ENCODE measurements at places on chromosomes 4 and X.
A peak's percentile ranks its signal among the peaks of the same experiment; 100 is the strongest.

GRCh38 chrX:37420756-37421155, 71.6 kb downstream of the PRRG1 start:
- no peak for DNase-seq

- DNase-seq: no peak
Observed at GRCh38 chrX:1433646-1434357, 18.9 kb downstream of the ASMTL start.

- no peak for DNase-seq
Observed at GRCh38 chr4:70359115-70359661, 1.4 kb upstream of the SMR3A start.

- no peak for DNase-seq
Observed at GRCh38 chr4:85866508-85866907, 391.6 kb downstream of the ARHGAP24 start.

DNA sequence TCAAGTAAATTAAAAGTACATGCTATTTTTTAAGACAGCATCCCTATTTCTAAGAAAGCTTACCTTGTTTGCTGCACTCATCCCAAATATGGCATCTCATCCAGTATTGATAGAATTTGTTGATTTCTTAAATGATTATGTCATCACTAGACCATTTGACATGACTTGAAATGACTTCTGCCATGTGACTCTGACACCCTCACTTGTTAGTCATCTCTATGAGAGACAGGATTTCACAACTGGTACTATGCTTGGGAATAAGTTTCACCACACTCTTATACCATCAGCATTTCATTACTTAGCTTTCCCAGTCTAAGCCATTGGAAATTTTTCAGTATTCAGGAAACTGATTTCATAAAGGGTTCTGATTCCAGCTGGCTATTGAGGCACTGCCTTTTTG, 55.3 kb downstream of the TMPRSS11F start:
- no peak for DNase-seq

- peak; percentile 35 for DNase-seq
Observed at GRCh38 chr4:183244506-183244905, 75.6 kb downstream of the CLDN22 start.

DNA sequence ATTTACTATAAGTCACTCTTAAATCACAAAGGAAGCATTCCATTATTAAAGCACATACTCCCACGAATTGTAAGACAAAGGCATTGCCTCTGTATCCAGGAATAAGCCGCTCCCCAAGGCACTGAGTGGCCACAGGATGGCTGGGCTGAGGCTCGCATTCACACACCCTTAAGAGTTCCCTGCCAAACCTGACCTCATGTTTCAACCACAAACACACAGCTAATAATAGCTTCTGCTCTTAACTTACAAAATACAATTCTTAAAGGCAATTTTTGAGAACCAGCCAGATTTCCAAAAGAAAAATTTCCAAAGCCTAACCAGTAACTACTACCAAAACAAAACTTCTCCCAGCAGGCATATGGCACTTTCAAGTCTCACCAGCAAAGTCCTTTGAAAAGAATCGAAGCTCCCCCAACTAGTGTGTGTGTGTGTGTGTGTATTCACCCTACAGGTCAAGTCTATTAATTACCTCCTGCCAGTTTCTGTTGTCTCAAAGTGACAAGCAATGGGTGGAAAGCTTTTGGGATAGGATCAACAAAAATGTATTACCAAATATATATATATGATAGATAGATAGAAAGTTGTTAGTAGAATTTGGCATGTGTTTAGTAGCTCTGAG, 36.0 kb downstream of the ARHGAP6 start:
- DNase-seq: no peak

DNA sequence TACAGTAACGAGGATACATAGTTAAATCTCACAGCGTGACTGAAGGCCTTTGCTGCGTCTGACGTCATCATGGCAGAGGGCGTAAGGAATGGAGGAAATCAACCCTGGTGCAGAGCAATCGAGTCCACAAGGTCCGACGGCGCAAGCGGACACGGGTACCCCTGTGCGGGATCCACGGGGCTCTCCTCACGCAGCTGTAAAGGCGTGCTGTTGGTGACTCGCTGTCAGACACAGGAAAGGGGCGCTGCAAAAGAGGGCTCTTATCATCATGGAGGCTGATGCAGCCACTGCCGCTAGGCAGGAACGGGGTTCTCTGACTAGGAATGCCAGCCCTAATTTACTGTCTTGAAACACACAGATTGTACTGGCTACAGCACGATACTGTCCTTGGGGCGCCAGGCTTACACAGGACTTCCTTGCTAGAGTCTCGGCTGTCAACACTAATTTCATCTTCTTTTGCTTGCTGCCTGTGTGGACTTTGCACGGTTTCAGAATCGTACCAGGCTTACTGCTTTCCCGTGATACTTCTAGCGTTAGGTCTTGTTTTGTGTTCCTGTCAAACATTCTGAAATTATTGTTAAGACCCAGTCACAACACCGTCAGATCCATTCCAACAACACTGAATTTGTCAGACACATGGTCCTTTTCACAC, 13.6 kb downstream of the RNF212 start:
- DNase-seq: no peak
